ENCODE measurements at places on chromosomes 2 and 18.

DNA sequence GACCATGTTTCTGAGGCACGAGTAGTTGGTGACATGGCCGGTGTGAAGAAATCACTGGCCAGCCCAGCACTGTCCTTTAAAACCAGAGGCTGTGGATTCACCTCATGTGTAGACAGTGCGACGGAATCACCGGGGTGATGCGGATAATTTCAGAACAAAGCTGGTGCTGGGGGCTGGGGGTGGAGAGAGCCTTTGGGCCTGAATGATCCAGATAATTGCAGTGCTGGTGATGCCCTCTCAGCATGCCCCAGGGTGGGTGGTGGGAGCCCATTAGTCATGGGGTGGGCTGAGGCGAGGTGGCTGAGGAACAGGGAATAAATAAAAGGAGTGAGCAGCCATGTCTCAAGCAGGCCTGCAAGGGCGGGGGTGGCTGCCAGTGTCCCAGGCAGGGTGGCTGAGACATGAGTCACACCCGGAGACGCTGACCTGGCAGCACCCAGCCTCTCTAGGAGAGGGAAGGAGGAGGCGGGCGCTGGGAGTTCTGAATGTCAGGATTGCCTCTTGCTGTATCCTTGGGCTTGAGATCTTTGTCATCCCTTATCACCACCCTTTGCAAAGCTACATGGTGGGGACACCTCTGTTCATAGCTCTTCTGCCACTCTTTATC is 151.1 kb upstream of the MSH6 start:
- no peak for DNase-seq

DNA sequence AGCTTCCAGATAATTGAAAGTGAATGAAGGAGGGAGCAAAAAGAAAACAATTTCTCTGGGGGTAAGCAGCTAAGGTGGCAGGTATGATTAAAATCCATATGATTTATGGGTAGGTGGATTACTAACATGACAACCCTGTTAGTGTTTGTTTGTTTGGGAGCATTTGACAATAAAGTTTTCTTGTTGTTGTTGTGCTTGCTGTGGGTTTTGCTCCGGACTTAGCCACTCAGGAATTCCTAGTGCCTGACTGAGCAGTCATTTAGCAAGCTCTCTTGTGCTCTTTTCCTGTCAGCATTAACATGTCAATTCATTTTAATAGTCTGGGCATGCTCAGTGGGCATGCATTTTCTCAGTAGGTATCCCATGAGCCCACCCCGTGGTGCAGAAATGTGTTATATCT is 674.8 kb upstream of the ZEB2 start:
- no peak for DNase-seq

- DNase-seq = no peak
Observed at GRCh38 chr2:39094717-39095363, 26.0 kb downstream of the SOS1 start.

DNA sequence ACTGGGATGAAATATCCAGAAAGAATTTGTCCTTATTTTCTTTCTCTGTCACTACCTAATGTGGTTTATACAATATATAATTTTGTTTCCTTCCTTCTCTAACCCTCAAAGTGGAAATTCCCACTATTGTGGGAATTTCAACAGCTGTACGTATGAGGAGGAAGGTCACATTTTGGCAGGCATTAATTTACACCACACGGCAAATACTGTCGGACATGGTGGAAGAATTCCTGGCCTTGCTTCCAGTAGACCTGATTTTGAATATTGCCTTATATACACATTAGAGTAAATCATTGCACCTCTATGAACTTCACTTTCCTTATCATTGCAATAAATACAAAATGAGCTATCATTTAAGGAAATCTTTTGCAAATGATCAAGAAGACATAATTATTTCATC is 358.1 kb upstream of the ETAA1 start:
- DNase-seq = no peak

DNA sequence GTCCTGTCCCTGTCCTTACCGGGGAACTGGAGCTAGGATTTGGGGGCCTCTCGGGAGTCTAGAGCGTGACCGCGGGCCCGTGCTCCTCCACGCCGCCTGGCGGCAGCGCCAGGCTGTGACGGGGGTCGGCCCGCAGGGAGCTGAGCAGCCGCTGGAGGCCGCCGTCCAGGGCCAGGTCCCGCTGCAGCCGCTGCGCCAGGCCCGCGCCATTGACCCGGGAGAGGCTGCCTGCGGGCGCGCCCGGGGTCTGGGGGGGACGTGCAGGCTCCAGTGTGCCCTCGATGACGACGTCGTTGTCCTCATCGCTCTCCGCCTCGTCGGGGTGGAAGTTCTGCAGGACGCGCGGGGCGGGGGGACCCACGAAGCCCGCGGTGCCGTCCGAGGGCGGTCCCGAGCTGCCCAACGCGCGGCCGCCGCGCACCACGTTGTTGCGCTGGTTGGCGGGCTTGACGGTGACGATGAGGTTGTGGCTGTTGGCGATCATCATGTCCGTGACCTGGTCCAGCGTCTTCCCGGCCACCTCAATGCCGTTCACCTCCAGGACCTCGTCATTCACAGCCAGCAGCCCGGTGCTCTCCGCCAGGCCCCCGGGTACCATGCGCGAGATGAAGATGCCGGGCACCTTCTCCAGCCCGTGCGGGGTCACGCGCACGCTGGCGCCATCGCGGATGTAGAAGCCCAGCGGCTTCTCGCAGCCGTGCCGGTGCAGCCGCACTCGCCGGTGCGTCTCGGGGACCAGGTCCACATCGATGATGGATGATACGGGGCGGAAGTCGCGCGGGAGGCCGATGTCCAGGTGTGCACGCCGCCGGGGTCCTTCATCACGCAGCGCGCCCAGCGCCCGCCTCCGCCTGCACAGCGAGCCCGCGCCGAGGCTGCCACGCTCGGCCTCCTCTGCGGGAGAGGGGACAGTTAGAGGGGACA is 50.9 kb downstream of the ADNP2 start:
- DNase-seq = no peak

GRCh38 chr2:96601382-96602292 is 36.5 kb downstream of the KANSL3 start:
- no peak for DNase-seq

DNA sequence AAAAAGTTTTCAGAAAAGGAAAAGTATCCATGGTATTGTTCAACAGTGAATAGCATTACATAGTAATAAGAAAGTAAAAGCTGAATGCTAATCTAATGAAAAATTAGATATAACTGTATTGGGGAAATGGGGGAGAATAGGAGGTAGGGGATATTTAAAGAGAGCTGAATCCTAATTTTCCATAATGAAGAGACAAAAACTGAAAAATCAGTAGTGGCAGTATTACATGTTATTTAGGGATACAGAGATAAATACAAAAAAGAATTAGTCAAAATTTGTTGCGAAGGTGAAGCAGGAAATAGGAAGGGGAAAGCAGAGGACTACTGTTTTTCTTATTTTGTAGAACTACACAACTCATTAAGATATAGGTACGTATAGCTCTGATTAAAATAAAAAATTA is 9.1 kb downstream of the TANK start:
- no peak for DNase-seq

- no peak for DNase-seq
Observed at GRCh38 chr2:2547451-2547850, 216.4 kb upstream of the MYT1L start.

DNA sequence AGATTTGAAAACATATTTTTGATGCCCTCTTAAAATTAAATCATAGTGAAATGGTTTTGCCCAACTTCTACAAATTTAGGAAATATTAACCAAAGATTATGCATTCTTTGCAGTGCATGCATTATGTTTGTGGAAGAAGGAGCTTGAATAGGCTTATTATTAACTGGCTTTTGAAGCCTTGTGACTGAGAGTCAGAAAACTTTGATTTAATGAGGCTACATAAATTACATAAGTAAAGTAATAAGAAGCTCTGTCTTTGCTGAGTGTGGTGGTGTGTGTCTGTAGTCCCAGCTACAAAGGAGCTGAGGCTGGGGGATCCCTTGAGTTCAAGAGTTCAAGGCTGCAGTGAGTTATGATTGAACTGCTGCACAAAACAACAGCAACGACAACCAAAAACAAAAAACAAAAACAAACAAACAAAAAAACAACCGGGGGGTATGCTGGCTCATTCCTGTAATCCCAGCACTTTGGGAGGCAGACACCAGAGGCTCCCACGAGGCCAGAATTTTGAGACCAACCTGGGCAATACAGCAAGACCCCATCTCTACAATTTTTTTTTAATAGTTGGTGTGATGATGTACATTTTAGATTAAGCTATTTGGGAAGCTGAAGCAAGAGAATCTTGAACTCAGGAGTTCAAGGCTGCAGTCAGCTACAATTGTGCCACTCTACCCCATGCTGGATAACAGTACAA is 57.0 kb upstream of the LRRTM4 start:
- no peak for DNase-seq

DNA sequence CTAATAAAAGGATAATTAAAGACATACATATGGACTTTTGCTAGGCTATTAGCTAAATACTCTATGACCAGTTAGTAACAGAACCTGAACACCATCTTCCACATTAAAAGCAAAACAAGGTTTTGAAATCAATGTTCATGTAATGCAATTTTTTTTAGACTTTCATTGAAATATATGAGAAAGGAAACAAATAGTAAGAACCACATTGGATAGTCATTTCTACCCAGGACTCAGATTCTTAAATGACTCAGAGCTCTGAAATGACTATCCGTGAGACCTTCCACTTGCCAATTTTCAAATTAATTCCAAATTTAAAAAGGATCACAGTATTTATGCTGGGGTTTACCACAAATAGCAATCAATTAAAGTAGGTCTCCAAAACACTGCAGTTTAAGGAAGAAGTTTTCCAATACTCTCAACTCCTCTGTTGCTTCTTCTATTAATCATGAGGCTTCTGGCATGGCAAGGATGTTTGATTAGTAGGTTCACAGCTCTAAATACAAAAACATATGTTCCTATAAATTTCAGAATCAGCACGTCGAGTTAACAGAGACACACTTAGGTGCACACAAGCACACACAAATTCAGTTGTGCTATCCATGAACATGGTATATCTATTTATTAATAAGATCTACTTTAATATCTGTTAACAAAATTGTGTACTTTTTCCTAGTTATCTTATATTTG is 841.0 kb downstream of the RNF144A start:
- DNase-seq = no peak

- no peak for DNase-seq
Observed at GRCh38 chr18:74132201-74132600, 15.4 kb downstream of the FBXO15 start.

DNA sequence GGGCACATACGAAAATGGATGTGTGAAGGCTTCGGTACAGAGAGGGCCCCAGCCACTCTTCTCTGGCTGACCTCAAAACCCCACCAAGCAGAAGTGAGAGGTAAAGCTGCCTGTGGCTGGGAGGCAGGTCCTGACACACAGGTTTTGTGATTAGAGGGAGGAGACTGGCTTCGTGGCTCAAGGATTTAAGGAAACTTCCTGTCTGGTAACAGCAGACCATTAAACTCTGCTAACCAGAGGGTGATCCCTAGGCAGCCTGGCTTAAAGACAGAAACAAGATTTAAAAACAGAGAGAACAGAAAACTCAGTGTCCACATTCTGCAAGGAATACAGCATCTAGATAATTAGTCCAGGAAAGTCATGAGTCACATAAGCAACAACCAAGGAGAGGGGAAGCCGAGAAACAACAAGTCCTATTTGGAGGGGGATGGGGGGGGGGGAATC is 101.9 kb downstream of the NFATC1 start:
- no peak for DNase-seq

GRCh38 chr18:22106536-22107292 is 62.7 kb upstream of the GATA6 start:
- DNase-seq = no peak

DNA sequence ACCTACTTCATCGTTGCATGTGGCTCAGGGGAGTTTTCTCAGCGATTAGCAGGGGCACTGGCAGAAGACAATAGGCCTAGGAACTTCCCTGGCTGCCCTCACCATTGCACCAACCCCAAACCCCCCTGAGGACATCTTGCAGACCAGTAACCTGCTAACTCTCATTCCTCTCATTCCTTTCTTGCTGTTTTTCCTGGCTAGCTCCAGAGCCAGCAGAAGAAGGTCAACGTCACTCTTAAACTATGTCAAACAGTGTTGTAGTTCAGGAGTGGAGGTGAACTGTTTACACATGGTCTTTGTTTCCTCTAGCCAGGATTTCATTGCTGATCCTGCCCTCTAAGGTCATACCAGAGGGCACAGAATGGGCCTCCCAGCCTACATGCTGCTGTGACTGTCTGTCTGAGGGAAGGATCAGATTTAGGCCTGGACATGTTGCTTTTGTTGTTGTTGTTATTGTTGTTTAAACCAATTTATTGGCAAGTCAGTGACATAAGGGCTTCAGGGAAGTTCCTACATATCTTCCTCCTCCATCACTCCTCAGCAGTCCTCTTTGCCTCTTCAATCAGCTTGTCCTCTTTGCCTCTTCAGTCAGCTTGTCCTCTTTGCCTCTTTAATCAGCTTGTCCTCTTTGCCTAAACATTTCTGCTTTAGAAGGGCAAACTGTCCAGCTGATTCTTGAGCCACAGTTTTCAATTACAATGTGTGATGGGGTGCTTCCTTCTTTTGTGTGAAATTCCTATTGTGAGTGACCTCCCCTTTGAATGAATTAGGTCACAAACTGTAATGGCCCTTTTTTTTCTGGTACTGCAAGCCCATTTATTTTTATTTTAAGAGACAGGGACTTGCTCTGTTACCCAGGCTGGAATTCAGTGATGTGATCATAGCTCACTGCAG is 471.9 kb upstream of the TNP1 start:
- DNase-seq = no peak

DNA sequence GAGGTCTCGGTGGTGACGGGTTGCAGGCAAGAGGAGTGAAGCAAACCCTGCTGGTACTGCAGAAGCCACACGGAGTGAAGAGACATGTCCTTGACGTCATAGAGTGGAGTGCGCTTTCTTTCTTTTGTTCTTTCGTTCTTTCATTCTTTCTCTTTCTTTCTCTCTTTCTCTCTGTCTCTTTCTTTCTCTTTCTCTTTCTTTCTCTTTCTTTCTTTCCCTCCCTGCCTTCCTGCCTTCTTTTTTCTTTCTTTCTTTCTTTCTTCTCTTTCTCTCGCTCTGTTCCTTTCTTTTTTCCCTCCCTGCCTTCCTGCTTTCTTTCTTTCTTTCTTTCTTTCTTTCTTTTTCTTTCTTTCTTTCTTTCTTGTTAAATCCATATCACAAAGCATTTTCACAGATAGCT is 39.2 kb downstream of the LRRFIP1 start:
- DNase-seq = no peak

DNA sequence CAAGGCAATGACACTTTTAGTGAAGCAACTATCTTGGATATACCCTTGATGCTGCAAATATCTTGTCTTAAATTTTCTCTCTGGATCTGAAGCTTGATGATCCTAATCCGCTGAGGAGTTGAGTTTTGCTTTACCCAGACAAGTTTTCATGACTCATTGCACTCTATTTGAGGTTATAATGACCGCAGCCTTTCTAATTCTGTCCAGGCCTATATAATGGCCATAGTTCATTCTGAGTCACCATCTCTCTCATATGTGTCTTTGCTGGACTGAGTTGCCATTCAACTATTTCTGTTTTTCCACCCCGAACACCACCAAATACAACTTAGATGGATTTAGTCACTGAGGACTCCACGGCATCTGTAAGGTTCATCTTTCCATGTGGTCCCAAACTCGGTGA is 802.1 kb upstream of the FAM98A start:
- no peak for DNase-seq
